Inflammatory macrophage treated with lipopolysaccharide for 1 hour (primary cell): ENCODE measurements at places on chromosomes 12 and 14.
A peak's percentile ranks its signal among the peaks of the same experiment; 100 is the strongest.

DNA sequence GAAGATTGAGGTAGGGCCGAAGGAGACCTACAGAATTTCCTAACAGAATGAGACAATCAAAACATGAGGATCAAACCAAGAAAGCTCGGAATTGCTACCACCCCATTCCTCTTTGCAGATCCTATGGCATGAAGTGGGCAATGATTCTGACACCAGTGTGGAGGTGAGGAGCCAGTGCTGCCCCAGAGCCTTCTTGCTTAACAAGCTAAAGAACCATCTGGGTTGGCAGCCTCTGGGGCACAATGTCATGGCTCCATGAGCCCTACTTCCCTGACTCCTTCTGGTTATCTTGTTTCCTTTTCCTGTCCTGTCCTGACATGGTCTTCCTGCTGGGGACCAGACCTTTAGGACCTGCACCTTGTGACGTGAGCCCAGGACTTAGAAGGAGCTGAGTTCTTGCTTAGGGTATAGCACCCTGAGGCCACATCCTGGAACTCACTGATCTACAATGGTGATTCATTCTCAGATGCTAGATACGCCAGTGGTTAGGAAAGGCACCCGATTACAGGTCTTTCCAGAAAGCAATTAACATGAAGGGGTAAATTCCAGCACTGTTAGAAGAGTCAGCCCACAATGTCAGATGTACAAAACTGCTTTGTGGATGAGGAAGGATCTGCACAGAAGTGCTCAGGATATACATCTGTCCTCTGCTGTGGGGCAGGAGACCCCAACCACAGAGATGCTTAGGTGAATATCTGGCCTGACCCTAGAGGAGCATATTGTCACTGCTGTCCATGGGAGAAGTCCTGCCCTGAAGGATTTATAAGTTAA is 324.2 kb downstream of the ZFP36L1 start:
- DNase-seq = peak; percentile 70

DNA sequence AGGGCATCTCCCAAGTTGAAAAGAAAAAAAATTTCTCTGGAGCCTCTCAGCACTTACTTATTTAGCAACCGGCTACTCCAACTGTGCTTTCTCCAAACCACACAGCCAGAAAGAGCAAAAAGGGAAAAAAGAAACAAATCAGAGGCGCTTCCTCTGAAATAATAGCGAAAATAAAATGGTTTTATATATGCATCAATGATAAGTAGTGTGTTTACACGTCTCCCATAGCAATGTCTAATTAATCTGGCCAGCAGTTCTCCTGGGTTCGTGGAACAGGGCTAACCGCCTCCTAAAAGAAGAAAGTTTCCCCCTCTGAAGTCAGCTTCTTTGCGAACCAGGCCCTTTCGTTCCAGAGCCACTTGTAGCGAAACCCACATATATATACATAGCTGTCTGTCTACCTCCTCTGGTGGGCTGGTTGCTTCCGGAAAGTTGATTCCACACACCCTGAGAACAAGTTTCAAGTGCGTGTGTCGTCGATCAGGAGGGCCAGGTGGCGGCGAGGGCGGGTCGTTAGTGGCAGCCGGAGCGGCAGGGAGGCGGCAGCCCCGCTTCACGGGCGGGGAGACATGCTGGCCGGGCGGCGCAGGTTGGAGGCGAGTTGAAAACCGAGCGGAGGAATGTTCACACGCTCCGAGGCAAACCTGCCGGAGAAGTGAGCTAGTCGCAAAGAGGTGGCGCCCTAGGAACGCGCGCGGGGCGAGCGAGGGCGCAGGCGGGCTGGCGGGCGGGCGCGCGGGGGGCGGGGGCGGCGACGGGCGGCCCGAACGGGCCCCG is 2.7 kb downstream of the PTHLH start:
- DNase-seq = no peak

DNA sequence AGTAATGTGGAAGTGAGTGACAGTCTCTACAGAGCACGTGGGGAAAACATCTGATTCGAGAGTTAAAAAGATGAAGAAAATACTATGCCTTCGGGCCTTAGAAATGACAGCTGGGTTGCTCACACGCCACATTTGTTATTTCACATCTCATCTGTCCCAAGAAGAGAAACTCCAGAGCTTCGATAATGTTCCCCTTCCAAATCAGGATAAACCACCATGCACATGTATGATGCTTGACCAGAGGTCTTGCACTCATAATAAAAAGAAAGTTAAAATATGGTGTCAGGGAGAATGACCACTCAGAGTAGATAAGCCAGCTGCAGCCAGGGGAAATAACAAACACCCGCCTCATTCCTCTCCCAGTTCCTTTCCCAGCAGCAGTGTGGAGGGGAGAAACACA is 34.6 kb downstream of the NIN start:
- DNase-seq = no peak

DNA sequence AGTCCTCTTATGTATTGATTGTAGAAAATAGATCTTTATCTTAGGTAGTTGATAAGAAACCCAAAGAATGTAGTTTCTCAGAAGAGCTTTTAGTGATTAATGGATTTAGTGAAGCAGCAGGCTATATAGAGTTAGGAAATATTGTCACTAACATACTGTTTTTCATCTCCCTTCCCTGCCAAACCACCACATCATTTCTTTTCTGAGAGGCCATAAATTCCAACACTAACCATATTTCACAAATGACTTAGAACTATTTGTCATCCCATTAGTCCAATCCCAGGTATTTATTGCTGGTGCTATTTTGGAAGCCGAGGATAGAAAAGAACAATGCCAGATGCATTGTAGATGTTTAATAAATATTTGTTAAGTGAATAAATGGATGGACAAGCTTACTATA is 185.7 kb downstream of the KICS2 start:
- DNase-seq = no peak

DNA sequence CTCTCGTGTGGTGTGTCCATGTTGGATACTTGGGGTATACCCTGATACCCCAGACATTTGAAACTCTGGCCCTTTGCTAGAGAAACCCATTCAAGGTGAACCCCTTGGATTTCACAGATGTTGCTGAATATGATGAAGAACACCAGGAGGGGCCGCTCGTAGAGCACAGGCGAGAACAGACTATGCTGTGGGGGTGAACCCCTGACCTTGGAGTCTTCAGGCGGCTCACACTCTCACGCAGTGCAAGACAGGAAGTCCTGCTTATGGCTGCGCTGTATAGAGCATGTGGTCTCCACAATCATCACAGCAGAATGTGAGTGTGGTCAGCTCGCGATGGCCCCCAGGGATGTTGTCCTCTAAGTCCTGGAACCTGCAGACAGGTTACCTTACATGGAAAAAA is 60.4 kb downstream of the SLC15A4 start:
- no peak for DNase-seq

GRCh38 chr14:54933006-54933405 is 30.4 kb upstream of the GCH1 start:
- DNase-seq = no peak

- DNase-seq = no peak
These were observed 73.9 kb downstream of the VEZT start for GRCh38 chr12:95291501-95291900.

- no peak for DNase-seq
These were observed 32.6 kb downstream of the STON2 start for GRCh38 chr14:81367563-81367962.

- no peak for DNase-seq
These were observed 126.6 kb downstream of the ZNF664 start for GRCh38 chr12:124099661-124100060.

GRCh38 chr12:101727098-101727497 is 12.2 kb downstream of the SYCP3 start:
- no peak for DNase-seq

DNA sequence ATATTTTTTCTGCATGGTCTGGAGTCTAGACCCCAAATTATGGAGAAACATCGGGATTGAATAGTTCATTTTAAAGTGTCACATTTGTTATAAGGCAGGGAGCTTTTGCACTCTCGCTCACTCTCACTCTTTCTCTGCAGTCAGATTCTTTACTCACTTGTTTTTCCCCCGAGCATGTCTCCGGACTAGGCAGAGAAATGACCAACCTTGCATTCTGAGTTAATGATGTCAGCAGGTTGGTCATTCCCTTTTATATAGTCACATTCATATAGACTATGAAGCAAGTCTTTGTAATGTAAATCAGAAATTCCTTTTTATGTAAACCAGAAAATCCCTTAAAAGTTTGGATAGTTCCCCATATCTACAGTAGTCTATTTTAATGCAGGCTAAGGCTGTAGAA is 4.1 kb downstream of the C12orf75 start:
- DNase-seq = peak; percentile 29

DNA sequence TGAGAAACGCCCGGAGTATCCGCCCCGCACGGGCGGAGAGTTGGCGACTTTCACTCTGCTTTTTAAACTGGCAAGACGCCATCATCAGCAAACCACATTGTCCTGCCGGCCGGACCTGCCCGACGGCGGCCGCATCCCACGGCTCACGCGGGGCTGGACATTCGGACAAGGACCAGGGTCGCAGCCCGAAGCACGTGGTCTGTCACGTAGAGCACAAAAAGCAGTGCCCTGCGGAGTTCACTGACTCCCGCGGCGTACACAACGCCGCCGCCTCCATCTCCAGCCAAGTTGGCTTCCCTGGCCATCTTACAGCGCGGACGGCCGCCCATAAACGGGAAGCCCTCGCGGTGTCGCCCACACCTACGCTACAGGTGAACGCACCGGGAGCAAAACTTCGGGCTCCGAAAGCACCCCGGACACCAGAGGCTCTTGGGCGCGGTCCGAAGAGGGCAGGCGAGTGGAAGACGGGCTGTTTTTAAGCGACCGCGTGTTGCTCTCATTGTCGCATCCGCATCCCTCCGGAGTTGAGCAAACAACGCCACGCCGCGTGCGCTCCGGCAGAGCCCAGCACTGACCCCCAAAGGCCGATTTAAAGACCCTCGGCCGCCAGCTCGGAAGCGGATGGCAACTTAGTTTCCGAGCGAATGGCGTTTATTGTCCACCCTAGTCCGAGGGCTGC is 966 bp downstream of the SINHCAF start:
- peak; percentile 17 for DNase-seq

DNA sequence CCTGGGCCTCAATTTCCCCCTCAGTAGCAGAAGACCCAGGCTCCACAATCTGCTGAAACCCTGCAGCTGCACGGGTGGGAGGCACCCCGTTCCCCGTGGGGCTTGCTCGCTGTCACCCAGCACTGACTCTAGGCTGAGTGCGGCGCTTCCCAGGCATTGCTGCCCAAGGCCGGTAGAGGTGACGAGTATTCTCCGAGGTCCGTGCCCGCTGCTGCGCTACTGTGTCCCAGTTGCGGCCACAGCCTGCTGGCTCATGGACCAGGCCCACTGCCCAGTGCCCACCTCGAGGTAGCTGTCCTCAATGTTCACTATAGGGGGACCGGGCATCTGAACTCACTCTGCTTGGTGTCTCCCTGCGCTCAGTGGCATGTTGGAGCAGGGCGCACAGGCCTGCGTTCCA is 74.7 kb downstream of the GSC start:
- DNase-seq = no peak

- no peak for DNase-seq
These were observed 38.2 kb downstream of the PLXNC1 start for GRCh38 chr12:94186278-94187241.

DNA sequence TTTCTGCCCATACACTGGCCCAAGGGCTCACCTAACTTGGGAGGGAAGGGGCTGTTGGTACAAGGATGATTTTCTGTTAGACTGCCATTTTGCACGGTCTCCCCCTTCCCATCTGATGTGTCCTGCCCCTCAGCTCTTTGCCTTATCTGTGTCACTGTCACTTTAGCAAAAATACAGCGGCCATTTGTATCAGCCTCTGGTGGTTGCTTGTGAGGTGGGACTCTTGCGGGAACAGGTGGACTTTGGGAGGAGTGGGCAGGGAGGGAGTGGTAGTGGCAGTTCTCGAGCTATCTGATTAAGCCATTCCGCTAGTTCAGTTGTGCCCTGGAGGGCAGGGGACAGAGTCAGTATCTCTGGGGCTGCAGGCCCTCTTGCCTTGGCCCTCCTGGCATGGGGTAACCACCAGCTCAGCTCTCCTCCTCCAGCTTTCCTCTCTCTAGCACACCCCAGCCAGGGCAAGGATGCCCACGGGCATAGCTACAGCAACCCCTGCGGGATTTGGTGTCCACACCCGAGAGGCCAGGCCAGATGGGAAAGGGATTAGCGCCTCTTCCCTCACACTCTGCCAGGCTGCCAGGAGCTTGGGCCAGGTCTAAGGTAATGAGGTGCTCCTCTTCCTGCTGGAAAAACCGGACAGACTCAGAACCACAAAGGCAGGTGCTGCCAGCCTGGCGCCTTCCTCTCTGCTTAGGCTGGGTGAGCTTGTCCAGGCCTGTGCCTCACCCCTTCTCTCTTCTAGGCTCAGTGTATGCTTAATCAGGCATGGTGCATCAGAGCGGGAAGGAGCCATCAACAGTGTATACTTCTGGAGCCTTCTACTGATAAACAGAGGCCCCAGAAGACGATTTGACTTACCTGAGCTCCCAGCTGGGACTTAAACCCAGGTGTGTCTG is 8.7 kb downstream of the SLC48A1 start:
- no peak for DNase-seq

GRCh38 chr14:74161526-74162158 is 76.9 kb downstream of the LIN52 start:
- no peak for DNase-seq

- no peak for DNase-seq
These were observed 9.2 kb downstream of the RARG start for GRCh38 chr12:53222806-53223261.

- DNase-seq = no peak
These were observed 75.9 kb downstream of the AEBP2 start for GRCh38 chr12:19515179-19515578.

- peak; percentile 95 for DNase-seq
These were observed 103.6 kb downstream of the SSPN start for GRCh38 chr12:26298785-26299621.

DNA sequence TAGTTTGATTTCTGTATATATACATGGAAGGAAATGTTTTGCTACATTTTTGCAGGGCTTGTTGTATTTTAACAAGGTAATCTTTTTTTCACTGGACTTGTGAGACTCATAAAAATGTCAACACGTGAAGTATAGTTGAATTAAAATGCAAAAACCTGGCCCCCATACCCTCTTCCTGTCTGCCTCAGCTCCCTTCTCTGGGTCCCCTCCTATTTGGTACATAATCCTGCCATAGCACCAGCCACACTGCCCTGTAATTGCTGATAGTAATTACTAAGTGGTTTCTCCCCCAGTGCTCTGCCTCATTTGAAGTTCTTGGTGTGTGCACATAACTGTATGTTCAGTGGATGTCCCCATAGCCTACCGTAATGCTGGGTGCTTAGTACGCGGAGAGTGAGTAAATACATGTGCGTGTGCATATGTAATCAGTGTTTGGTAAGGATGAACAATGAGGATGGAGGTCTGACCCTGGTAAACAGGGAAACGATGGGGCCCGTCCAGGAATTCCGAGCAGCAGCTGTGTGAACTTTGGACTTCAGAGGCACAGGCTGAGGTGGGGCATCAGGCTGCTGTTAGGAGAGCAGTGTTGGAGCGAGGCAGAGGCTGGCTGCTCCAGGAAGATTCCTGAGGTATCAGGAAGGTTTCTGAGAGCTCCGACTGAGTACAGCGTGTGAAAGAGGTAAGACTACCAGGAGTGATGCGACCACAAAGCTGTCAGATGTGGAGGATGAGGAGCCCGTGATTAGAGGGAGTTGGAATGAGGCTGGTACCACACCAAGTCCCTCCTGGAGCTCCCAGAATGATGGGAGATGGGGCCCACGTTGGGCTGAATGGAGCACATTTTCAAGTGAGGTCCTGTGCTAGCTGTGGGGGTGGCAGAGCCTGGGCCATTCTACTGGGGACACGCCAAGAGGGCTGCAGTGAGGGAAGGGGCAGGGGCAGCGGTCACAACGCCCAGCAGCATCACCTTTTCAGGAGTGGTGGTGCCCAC is 106.8 kb downstream of the PELI2 start:
- DNase-seq = no peak
